ENCODE measurements at places on chromosomes 6 and 20.
A peak's percentile ranks its signal among the peaks of the same experiment; 100 is the strongest.

- no peak overlapping the region for H3K27ac ChIP-seq
- H3K27me3 ChIP-seq: no peaks in the 10 kb centered on the region
- H3K4me3 ChIP-seq: no peak overlapping the region
- no peaks in the 10 kb centered on the region for H3K36me3 ChIP-seq
- no peak for DNase-seq
Observed at GRCh38 chr6:3409699-3410384, 47.0 kb downstream of the SLC22A23 start.

- H3K27me3 ChIP-seq: no peaks in the 10 kb centered on the region
- DNase-seq: no peak
- H3K36me3 ChIP-seq: no peaks in the 10 kb centered on the region
- no peaks in the 10 kb centered on the region for H3K4me1 ChIP-seq
- H3K4me3 ChIP-seq: no peak overlapping the region
Observed at GRCh38 chr6:159398633-159399032, 229.4 kb downstream of the FNDC1 start.

GRCh38 chr6:165811512-165811911 is 148.5 kb upstream of the PDE10A start:
- no peak overlapping the region for H3K27ac ChIP-seq
- H3K4me3 ChIP-seq: no peak overlapping the region
- DNase-seq: no peak
- H3K36me3 ChIP-seq: no peaks in the 10 kb centered on the region
- no peaks in the 10 kb centered on the region for H3K27me3 ChIP-seq

- no peak for DNase-seq
- no peak overlapping the region for H3K27ac ChIP-seq
- H3K36me3 ChIP-seq: no peaks in the 10 kb centered on the region
- H3K4me1 ChIP-seq: no peaks in the 10 kb centered on the region
- H3K4me3 ChIP-seq: no peak overlapping the region
- H3K27me3 ChIP-seq: no peaks in the 10 kb centered on the region
Observed at GRCh38 chr20:50017576-50018248, 34.9 kb downstream of the SNAI1 start.

DNA sequence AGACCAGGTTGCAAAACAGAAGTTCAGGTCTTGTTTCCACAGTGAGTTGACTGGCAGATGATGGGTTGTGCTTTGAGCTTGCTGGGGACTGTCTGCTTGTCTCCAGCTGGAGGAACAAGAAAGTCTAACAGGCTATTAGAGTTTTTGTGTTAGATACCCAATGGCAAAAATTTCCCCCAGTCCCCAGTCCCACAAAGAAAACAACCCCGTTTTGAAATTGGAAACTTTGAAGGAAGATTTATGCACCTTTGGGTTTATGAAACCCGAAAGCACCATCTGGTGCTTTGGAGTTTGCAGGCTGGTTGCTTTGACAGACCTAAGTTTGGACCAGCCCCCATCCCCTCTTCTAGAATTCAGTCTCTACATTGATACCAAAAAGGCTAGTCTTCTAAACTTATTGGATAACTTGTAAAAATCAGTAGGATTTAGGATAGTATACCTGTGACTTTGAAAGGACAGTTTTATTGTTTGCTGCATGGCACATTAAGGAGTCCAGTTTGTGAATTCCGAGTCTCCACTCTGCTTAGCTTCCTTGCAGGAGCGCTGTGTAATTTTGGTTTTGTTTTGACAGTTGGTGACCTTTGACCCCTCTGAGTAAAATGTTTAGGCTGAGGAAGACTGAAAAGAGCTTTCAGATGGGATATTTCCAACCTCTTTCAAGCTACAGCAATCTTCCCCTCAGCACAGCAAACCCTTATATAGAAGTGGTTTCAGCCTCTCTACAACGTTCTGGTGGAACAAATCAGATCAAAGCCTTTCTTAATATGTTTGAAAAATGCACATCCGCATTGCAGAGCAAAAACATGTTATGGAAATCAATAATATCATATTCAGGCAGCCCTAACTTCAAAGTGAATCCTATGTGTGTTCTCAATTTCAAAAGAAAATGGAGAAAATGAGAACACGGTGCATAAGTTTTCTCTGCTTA is 25.5 kb upstream of the PRL start:
- H3K27me3 ChIP-seq: no peaks in the 10 kb centered on the region
- H3K27ac ChIP-seq: no peak overlapping the region
- H3K4me1 ChIP-seq: no peaks in the 10 kb centered on the region
- DNase-seq: no peak
- no peak overlapping the region for H3K4me3 ChIP-seq

DNA sequence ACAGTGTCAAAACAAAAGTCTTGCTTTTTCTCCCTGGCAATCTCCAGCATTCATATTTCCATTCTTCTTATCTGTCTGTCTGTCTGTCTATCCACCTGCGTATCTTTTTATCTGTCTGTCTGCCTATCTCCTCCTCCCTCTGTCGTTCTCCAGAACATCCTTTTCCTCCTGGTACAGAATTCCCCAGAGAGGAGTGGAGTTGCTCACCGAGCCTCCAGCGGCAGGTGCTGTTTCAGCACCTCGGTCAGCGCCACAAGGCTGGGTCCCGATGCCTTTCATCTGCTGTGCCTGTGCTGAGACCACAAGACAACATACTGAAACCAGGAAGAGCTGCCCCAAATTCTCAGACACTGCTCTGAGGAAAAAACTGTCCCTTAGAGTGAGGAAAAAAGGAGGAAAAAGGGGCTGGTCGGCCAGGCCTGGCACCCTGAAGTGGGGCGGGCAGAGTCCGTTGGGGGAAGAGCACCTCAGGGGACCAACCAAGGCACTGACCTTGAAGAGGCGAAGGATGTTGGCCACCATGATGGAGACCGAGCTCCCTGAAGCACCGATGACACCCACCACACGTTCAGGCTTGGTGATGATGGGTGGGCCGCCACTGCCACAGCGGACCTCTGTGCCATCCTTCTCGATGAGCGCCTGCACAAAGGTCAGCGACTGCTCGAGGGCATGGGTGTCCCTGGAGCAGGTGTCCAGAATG is 13.3 kb downstream of the GRM4 start:
- no peak overlapping the region for H3K4me3 ChIP-seq
- no peaks in the 10 kb centered on the region for H3K27me3 ChIP-seq
- no peak overlapping the region for H3K27ac ChIP-seq
- H3K36me3 ChIP-seq: no peaks in the 10 kb centered on the region

DNA sequence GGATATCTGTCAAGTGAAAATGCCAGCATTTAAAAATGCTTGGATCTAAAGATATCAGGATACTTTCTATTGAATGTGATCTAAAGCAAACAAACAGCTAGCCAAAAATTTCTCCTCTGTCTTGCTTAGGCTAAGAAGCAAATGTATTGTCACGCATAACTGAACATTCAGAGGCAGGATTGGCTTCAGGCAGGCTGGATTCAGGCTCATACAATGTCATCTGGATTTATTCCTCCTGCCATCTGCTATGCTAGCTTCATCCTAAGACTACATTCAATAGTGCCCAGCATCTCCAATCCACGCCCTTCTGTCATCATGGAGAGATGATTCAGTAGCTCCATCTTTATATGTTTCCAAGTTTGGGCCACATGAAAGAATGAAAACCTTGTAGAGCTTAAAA is 27.1 kb downstream of the PFDN4 start:
- H3K4me3 ChIP-seq: no peak overlapping the region
- H3K27ac ChIP-seq: no peak overlapping the region
- H3K4me1 ChIP-seq: no peaks in the 10 kb centered on the region
- no peak for DNase-seq

DNA sequence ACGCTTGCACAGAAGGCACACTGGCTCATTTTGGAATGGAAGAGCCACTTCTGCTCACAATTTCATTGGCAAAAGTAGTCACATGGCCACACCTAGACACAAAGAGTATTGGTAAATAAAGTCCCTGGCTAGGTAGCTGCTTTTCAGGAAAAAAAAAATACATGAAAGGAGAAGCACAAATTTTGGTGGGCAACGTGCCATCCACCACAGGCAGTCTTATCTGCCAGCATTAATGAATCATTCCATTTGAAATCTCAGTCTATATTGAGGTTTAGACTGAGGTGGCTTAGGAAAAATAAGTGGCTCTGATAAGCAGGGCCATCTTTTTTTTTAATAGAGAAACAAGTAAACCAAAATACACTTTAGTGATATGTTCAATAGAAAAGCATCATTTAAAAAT is 44.3 kb downstream of the ADGRB3 start:
- H3K4me3 ChIP-seq: no peak overlapping the region
- no peak for DNase-seq
- no peaks in the 10 kb centered on the region for H3K27me3 ChIP-seq

- peaks cover 88% of the 10 kb centered on the region for H3K4me1 ChIP-seq
- peak overlapping the region; percentile 14 for H3K4me3 ChIP-seq
- H3K36me3 ChIP-seq: no peaks in the 10 kb centered on the region
- H3K27ac ChIP-seq: peak overlapping the region; percentile 65
- no peaks in the 10 kb centered on the region for H3K27me3 ChIP-seq
Observed at GRCh38 chr20:48718786-48719578, 108.8 kb downstream of the PREX1 start.
